Central memory CD4-positive, alpha-beta T cell (primary cell): ENCODE measurements at places on chromosomes 3 and 15.

DNA sequence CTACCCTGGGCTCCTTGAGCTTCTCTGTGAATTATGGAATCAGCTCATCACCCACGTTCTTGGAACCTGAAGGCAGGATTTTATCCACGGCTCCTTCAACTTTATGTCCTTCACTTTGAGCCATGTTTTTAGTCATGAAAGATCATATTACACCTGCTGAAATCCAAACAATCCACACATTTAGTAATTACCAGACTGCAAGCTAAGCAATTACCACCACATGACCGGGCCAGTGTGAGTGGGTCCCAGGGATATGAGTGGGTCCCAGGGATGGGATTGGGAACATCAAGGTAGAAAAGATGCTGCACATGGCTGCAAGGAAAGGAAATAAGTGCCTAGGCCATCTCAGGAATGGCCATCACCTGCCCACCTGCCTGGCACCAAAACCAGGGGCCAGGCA is 140.3 kb upstream of the IQSEC1 start:
- DNase-seq = no peak

DNA sequence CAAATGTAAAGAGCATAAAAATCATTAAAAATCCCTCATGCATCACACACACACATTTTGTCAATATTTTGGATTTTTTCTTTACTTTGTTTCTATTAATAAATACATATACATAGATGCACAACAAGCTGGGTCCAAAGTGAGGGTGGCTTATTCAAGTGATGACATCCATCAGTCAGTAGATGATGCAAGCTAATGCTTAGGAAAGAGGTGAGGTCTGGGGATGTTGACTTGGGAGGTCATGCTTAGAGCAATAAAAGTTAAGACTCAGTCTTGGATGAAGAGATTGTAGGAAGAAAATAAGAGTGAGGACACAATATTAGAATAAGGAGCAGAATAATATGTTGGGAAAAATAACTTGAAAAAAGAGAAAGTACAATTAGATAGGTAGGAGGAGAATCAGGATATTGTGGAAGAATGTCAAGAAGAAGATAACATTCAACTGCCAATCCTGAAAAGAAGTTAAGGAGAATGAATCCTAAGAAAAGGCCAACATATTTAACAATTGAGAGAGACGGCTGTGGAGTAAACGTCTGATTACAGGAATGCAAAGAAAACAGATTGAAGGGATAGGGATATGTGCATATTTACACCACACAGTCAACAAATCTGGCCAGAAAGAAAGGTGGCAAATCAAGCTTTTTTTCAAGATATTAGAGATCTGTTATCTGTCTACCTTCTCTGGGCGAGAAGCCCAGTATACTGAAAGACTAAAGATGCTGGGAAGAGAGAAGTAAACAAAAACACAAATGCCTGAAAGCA is 111.0 kb upstream of the TJP1 start:
- DNase-seq = no peak

- no peak for DNase-seq
Observed at GRCh38 chr3:10753964-10754363, 62.1 kb upstream of the SLC6A11 start.

DNA sequence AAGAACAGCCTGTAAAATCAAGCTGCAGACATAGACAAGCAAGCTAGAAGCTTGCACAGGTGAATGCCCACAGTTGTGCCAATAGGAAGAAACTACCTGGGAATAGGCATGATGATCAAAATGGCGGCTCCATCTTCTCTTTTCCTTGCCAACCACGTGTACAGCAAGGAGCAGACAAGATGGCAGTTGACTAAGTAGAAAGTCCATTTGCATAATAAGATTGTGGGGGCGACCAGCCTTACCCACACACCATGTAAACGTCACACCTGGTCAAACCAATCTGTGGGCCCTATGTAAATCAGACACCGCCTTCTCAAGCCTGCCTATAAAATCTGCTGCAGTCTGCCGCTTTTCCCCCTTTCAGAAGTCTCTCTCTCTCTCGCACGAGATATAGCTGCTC is 25.1 kb upstream of the ANKRD34C start:
- no peak for DNase-seq

GRCh38 chr3:50603261-50604109 is 8.1 kb downstream of the CISH start:
- no peak for DNase-seq

DNA sequence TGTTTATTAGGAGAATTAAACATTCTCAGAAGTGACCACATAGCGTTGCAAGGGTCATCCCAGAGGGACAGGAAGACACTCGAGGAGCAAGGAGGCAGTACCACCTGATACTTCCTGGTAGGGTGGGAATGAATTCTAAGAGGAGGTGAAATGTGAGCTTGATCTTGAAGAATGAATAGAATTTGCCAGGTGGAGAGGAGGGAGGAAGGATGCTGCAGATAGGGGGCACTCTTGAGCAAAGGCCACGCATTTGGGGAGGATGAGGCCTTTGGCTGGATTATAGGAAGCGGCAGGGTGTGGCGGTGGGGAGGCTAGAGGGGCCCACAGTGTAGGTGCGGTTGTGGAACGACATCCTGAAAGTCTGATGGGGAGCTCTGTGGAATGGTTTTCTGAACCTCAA is 33.5 kb downstream of the CHCHD6 start:
- DNase-seq = no peak

DNA sequence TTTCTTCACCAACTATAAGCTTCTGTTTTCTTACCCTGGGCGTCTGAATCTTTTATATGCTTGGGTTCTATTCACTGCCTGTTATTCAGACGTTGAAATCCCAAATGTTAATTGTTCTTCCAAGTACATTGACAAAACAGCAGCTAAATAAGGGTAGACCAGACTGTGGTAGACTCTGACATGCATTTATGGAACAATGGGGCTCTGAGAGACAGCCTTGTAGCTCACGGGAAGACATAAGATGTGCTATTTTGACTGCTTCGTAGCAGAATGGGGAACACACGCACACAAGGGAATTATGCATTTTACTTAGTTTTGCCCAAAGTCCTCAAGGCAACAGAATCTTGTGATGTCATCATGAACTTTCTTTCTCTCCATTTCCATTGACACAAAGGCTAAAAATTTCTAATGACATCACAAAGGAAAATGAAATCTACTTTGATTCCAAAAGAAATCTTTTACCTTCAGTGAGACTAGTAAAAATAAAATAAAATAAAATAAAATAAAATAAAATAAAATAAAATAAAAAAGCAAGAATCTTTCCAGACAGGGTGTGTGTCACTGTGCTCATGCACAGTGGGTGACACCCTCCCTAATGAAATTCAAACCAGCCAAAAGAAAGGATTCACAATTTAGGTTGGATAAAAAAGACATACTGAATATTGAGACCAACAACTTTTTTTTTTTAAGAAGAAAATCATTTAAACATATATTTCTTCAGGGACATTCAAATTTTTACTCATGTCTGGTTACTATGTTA is 346.6 kb downstream of the ZBTB20 start:
- no peak for DNase-seq

DNA sequence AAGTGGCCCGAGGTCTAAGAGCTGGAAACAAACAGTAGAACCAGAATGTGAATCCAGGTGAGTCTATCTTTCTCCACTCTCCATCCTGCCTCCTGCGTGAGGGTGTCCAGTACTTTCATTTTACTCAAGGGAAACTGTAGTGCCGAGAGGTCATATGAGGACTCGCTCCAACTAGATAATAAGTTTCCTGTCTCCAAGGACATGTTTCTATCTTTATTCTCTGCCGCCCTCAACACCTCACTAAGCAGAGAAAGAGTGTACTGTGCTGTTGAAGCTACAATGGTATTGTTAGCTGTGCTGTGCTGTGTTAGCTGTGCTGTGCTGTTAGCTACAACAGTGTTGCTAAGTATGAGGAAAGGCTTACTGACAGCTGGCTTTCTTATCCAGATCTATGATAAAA is 137.9 kb upstream of the COL8A1 start:
- DNase-seq = no peak

GRCh38 chr3:139552632-139553365 is 13.3 kb upstream of the RBP1 start:
- no peak for DNase-seq

DNA sequence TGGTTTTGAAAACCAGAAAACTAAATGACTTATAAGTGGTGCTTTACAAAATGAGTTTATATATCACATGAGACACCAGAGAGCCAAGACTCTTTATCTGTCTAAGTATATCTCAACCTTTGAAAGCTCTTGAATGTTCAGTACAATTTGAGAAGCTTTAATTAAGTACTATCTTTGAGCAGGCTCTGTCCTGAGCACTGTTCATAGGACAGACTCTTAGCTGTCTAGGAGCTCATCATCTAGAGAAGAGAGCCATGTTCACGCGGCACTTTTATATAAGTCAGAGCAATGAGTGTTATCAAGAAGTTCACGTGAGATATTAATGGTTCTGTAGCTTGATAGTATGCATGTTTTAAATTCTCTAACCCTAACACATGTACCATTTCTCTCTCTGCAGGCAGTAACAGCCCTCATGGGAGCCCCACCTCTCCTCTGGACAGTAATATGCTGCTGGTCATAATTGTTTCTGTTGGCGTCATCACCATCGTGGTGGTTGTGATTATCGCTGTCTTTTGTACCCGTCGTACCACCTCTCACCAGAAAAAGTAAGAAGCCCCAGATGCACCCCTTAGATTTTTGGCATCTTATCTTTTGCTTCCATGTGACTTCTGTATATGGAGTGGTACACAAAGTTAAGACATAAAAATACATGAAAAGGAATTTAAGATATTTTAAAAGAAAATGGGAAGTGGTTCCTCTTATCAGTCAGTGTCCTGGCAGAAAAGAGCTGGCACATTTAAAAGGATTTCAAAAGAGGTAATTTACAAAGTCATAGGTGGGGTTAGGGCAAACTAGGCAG is 86.0 kb downstream of the HCN4 start:
- no peak for DNase-seq

- DNase-seq = no peak
Observed at GRCh38 chr3:170585937-170586310, at the start of gene SLC7A14. SLC7A14 (minus strand) TSS chr3:170586075; CDS start chr3:170526936, 59,139 bp downstream.

DNA sequence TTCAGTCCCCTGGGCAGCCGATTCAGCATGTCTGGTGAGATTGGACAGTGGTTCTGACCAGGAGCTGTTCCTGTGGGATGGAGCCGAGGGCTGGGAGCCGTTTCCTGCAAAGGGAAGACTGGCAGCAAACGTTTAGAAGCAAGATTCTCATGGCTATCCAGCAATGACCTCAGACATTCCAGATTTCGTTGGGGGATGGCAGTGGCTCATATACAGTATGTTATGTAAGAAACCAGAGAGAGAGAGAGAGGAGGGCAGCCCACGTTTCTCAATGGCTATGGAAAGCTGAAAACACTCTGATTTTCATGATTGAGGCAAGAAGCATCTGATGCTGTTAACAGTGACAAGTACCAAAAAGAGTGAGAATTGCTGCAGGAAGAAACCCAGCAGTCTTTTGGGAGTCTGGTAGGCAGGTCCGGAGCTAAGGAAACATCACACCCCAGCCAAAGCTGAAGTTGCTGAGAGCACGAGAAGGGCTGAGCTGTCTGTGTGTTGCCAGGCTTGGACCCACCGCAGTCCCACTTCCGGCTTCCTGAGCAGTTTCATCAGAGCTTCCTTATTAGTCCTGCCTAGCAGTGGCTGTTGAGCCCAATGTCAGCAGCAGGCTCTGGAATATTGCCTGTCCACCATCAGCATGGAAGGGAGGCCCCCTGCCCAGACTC is 25.6 kb upstream of the VPS8 start:
- DNase-seq = no peak
